Activated T-helper 2 cell treated with anti-CD3 and anti-CD28 coated beads, Interferon-gamma antibody, Interleukin-2, Interleukin-4, amounts not matched to agents 10 μg/mL and 5 μg/mL and 100 μg/mL, durations not matched to agents 14 hours and 24 hours and 36 hours (primary cell): ENCODE measurements at places on chromosomes 5 and 9. TPM values are rescaled to one million over a fixed set of nuclear protein-coding genes. Genes with fewer than 3 reads are reported as not detected.

The PTGR1 gene
- total RNA-seq, result 1.4 and 1.8 TPM in 2 replicates

- no peaks in the 10 kb centered on the region for H3K4me1 ChIP-seq
- no peak for DNase-seq
- H3K36me3 ChIP-seq, result no peaks in the 10 kb centered on the region
- H3K27me3 ChIP-seq, result peaks cover 37% of the 10 kb centered on the region
- no peak overlapping the region for H3K4me3 ChIP-seq
- H3K27ac ChIP-seq, result no peak overlapping the region
Measured at GRCh38 chr5:35954175-35954574, 15.8 kb upstream of the CAPSL start.

The C5orf58 gene
- not detected in 2 replicates for total RNA-seq

The MARCOL gene
- total RNA-seq, result not detected in 2 replicates

- DNase-seq, result peak; percentile 11
- H3K36me3 ChIP-seq, result no peaks in the 10 kb centered on the region
- no peak overlapping the region for H3K27ac ChIP-seq
Measured at GRCh38 chr5:150485693-150486401, 22.1 kb upstream of the NDST1 start.

DNA sequence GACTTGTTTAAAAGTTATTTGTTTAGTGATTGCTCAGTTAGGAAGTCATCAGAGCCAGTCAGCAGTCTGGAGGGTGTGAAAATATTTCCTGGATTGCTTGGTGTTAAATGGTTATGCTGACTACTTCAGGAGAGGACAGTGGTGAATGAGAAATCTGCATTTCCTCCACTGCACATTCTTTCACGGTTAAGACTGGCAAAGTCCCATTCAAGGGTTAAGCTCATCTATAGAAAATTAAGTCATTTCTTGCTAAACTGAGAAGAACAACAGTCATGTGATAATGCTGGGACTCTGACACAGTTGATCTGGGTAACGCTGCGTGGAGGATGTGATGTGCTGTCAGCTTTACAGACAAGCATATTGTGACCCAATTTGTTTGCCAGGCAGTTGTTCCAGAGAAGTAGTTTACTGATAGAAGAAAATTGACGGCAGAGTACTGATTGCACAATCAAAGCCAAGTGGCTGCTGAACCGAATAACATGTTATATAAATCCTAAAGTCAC is 80.4 kb downstream of the GRAMD2B start:
- DNase-seq, result no peak
- peaks cover 9% of the 10 kb centered on the region for H3K4me1 ChIP-seq
- H3K36me3 ChIP-seq, result no peaks in the 10 kb centered on the region
- H3K4me3 ChIP-seq, result no peak overlapping the region
